ENCODE measurements at places on chromosomes 3 and 15. TPM values are rescaled to one million over a fixed set of nuclear protein-coding genes. Genes with fewer than 3 reads are reported as not detected.

Gene ARL8B
- 75.8 TPM for total RNA-seq

Gene CAMK2N2
- not detected for total RNA-seq

Gene TTC23
- 39.3 TPM for total RNA-seq

Gene RBPMS2
- total RNA-seq, result not detected

Gene SCN5A
- 2.0 TPM for total RNA-seq

Gene TRH
- total RNA-seq, result not detected

Gene ZKSCAN7
- 13.4 TPM for total RNA-seq

Gene BCL2A1
- not detected for total RNA-seq

Gene TRIM42
- total RNA-seq, result not detected

Gene SEMA3G
- not detected for total RNA-seq

Gene ALPK3
- 0.79 TPM for total RNA-seq

Gene DOCK3
- 1.5 TPM for total RNA-seq

Gene AHSG
- total RNA-seq, result not detected

Gene CCDC54
- total RNA-seq, result not detected

Gene SLC12A8
- 25.1 TPM for total RNA-seq

Gene PIK3CA
- 17.7 TPM for total RNA-seq

Gene CKMT1A
- 2.3 TPM for total RNA-seq

Gene GOLGA6D
- total RNA-seq, result not detected

Gene UROC1
- total RNA-seq, result not detected
